ENCODE measurements at places on chromosomes 16 and 17. TPM values are rescaled to one million over a fixed set of nuclear protein-coding genes. Genes with fewer than 3 reads are reported as not detected.

DNA sequence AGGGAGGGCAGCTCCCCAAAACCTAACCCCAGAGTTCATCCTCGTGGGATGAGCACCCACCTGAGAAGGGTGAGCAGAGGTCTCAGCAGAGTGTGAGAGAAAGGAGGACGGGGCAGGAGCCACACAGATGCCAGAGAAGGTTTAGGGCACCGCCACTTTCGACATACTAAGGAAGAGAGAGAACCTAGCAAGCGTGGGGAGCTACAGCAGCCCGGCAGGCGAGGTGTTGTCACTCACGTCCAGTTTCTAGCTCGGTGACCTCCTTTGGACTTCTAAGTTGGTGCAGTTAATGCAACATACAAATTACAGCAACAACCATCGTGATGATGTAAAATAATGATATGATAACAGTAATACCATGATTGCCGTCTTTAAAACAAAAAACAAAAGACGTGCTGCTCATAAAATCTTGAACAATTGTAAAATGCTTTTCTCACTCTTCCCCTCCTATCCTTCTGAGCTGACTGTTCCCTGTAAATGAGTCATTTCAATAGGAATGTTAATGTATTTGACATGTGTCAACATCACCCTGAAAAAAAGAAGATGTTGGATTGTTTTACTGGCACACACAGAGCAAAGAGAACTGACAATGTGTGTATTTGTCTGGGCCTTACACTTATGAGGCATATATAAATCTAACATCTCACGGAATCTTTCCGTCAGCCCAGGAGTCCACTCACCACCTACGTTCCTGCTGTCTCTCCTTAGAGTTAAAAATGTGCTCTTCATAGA lies 158.2 kb upstream of the MAF start:
- no peak overlapping the region for H3K4me3 ChIP-seq
- no peak overlapping the region for H3K27ac ChIP-seq
- H3K4me1 ChIP-seq = no peaks in the 10 kb centered on the region
- no peaks in the 10 kb centered on the region for H3K27me3 ChIP-seq
- no peaks in the 10 kb centered on the region for H3K36me3 ChIP-seq

GRCh38 chr17:4728124-4728523 lies 3.1 kb upstream of the MED11 start:
- no peaks in the 10 kb centered on the region for H3K4me1 ChIP-seq
- no peaks in the 10 kb centered on the region for H3K36me3 ChIP-seq
- DNase-seq = no peak
- H3K27ac ChIP-seq = no peak overlapping the region
- no peak overlapping the region for H3K4me3 ChIP-seq
- H3K27me3 ChIP-seq = no peaks in the 10 kb centered on the region

DNA sequence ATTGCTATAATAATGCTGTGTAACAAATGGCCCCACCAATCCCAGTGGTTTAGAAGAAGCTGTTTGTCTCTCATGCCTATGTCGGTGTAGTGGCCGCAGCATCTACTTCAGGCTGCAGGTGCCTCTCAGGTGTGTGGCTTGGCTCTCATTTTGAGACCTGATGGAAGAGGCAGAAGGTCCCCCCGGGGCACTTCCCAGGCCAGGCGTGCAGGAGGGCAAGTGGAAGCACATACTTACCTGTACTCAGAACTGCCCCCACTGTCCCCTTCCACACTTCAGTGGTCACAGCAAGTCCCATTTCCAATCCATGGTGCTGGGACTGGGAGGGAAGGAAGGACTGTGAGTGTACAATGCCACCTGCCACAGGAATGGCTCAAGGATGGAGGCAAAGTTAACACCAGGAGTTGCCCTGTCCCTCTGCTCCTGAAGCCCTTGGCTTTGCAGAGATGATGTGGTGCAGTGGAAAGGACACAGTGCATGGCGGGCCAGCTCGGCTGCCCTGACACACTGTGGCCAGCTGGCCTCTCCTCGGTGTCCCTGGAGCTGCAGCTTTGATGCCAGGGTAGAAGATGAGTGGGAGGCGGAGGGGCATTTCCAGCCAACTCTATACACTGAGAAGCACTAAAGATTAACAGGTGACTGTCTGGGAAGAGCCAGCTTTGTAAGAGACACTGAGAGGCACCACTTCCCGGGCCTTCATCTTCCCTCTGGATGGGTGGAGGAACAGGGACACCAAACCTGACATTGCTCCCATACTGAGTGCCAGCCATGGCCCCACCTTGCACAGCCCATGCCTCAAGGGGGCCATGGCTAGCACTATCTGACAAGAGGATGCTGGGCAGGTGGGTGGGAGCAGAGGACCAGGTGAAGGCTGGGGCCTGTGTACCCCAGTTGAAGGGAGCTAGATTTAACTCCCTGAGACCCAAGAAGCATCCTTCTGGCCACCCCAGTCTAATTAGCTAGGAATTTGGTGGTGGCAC lies 105.9 kb downstream of the METRNL start:
- H3K4me1 ChIP-seq = no peaks in the 10 kb centered on the region
- no peaks in the 10 kb centered on the region for H3K36me3 ChIP-seq
- DNase-seq = no peak

DNA sequence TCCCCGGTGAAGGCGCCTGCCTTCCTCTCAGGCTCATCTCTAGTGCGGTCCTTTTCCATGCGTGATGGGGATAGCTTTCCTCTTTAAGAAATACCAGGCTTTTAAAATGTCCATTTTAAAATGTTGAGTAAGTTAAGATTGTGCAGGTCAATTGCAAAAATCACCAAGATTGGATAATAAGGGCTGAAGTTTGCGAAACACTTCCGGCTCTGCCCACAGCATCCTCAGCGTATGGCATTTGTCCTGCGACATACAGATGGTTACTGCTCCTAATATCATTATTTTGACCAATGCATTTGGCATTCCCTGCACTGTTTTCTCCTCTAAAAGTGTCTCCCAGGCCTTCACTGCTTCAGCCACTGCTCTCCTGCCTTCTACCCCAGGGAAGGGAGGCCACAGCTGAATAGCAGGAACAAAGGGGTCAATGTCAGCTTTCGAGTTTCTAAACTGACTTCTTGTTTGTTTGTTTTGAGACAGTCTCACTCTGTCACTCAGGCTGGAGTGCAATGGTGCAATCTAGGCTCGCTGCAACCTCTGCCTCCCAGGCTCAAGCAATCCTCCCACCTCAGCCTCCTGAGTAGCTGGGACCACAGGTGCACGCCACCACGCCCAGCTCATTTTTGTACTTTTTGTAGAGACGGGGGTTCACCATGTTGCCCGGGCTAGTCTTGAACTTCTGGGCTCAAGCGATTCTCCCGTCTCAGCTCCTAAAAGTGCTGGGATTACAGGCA lies 91.9 kb downstream of the CRISPLD2 start:
- no peak overlapping the region for H3K27ac ChIP-seq
- no peaks in the 10 kb centered on the region for H3K27me3 ChIP-seq
- no peak for DNase-seq
- H3K4me1 ChIP-seq = peaks cover 13% of the 10 kb centered on the region
- H3K4me3 ChIP-seq = no peak overlapping the region
- H3K36me3 ChIP-seq = no peaks in the 10 kb centered on the region

GRCh38 chr17:55708175-55708974 lies 14.3 kb downstream of the TMEM100 start:
- no peaks in the 10 kb centered on the region for H3K4me1 ChIP-seq
- no peak for DNase-seq

GRCh38 chr16:58415003-58415402 lies 22.7 kb downstream of the GINS3 start:
- peaks cover 3% of the 10 kb centered on the region for H3K4me1 ChIP-seq
- H3K27me3 ChIP-seq = no peaks in the 10 kb centered on the region
- no peak overlapping the region for H3K27ac ChIP-seq
- H3K4me3 ChIP-seq = no peak overlapping the region

- no peaks in the 10 kb centered on the region for H3K36me3 ChIP-seq
- H3K4me3 ChIP-seq = no peak overlapping the region
- no peak for DNase-seq
- H3K27ac ChIP-seq = no peak overlapping the region
- peaks cover 15% of the 10 kb centered on the region for H3K4me1 ChIP-seq
Measured at GRCh38 chr16:67663877-67664222, 2.7 kb downstream of the ENKD1 start.

DNA sequence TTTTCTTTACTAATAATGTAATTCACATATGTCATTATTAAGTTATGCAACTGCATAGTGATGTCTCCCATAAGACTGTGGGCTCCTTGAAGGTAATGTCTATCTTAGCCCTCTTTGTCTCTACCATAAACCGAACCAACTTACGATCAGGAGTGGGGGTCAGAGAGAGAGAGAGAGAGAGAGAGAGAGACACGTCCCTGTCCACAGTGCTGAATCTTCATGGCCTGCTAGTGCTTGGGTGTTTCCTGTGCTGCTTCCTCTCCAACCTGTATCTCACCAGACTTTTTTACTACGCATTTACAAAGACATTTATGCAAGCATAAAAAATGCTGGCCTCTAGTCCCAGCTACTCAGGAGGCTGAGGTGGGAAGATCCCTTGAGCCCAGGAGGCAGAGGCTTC lies 52.2 kb upstream of the HAPSTR1 start:
- no peaks in the 10 kb centered on the region for H3K4me1 ChIP-seq
- no peak overlapping the region for H3K4me3 ChIP-seq
- H3K27ac ChIP-seq = no peak overlapping the region
- H3K27me3 ChIP-seq = no peaks in the 10 kb centered on the region

GRCh38 chr17:39935909-39936308 lies 8.4 kb downstream of the LRRC3C start:
- H3K27me3 ChIP-seq = no peaks in the 10 kb centered on the region
- H3K27ac ChIP-seq = no peak overlapping the region
- DNase-seq = no peak
- H3K4me3 ChIP-seq = no peak overlapping the region
- no peaks in the 10 kb centered on the region for H3K4me1 ChIP-seq

DNA sequence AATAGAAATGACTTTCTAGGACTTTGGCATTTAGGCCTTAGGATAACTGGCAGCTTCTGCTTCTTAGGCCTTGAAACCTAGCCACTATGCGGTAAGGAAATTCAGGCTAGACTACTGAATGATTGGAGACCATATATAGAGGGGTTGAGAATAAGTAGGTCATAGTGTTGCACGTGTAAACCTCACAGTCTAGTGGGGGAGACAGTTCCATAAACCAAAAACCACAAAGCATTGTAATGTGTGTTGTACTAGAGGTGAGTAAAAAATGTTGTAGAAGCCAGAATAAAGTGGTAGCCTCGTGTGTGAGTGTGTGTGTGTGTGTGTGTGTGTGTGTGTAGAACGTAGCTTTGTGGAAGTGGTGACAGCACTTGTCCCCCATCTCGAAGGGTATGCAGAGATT lies 188.5 kb downstream of the MAP2K6 start:
- no peak for DNase-seq
- H3K4me1 ChIP-seq = no peaks in the 10 kb centered on the region
- no peak overlapping the region for H3K4me3 ChIP-seq

- H3K27ac ChIP-seq = no peak overlapping the region
- H3K4me1 ChIP-seq = peaks cover 4% of the 10 kb centered on the region
- H3K4me3 ChIP-seq = no peak overlapping the region
- no peaks in the 10 kb centered on the region for H3K27me3 ChIP-seq
- H3K36me3 ChIP-seq = no peaks in the 10 kb centered on the region
- DNase-seq = no peak
Measured at GRCh38 chr16:85424260-85425073, 188.7 kb upstream of the GSE1 start.

DNA sequence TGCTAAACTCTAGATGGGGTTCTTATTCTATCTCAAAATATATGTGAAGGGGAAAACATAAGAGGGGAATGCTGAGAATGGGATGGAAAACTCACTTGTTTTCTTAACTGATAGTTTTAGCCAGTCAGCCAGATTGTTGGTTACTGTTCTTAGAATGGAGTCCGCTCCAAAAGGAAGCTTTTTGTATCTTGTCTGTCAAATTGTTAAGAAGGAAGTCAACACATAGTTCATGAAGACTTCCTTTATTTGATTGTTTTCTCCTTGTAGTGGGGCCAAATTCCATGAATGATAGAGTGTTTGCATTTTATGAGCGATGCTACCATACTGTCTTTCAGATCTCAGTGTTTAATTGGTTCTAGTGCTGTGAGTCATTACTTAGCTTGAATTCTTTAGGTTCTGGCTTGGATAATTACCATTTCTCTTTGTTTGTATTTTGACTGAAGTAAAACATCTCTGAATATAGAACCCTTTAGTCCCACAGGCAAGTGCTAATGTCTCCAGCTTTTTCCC lies 98.3 kb upstream of the GOT2 start:
- no peaks in the 10 kb centered on the region for H3K27me3 ChIP-seq
- no peak overlapping the region for H3K4me3 ChIP-seq
- DNase-seq = no peak
- H3K4me1 ChIP-seq = no peaks in the 10 kb centered on the region
- no peaks in the 10 kb centered on the region for H3K36me3 ChIP-seq
- no peak overlapping the region for H3K27ac ChIP-seq

DNA sequence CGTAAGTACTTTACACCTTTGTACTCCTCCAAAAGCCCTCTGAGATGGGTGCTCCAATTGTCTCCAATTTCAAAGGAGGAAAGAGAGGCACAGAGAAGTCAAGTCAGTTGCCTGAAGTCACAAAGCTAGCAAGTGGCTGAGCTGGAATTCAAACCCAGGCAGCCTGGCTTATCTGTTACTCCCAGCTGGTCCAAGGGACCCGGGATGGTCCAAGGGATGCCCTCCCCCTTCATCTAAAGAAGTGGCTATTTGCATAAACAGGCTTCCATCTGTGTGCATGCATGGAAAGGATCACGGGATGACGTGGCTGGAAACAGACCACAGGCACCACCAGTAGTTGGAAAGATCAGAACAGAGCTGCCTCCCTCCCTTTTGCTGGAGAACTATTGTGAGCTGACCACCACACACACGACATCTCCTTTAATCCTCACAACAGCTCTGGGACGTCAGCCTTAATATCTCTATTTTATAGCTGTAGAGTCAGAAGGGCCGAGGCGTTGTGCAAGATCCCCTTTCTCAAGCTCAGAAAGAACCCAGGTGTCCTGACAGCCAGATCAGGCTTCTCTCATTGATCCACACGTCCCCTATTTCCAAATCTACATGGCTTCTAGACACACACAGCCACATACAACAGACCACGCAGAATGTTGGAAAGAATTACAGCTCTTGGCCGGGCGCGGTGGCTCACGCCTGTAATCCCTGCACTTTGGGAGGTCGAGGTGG lies 10.9 kb upstream of the COL1A1 start:
- no peaks in the 10 kb centered on the region for H3K27me3 ChIP-seq
- peak; percentile 87 for DNase-seq
- H3K36me3 ChIP-seq = no peaks in the 10 kb centered on the region
- peaks cover 19% of the 10 kb centered on the region for H3K4me1 ChIP-seq
- no peak overlapping the region for H3K4me3 ChIP-seq

The CLDN6 gene
- not detected for total RNA-seq

The CSHL1 gene
- total RNA-seq = not detected

The SALL1 gene
- total RNA-seq = 11.8 TPM

The TP53TG3B gene
- not detected for total RNA-seq

The TTLL6 gene
- not detected for total RNA-seq

The NLRC3 gene
- 1.5 TPM for total RNA-seq

The CCDC200 gene
- total RNA-seq = not detected

The KRT38 gene
- total RNA-seq = not detected

The MC1R gene
- 4.6 TPM for total RNA-seq

The CALB2 gene
- 2.5 TPM for total RNA-seq

The NME4 gene
- total RNA-seq = 37.3 TPM

The CEP112 gene
- total RNA-seq = 40.6 TPM

The SPATA22 gene
- not detected for total RNA-seq

Data from uterus (tissue), 4 donors.